ENCODE measurements at places on chromosomes 11 and 22.

- DNase-seq = no peak
Observed at GRCh38 chr22:40620464-40621046, 16.0 kb downstream of the MRTFA start.

DNA sequence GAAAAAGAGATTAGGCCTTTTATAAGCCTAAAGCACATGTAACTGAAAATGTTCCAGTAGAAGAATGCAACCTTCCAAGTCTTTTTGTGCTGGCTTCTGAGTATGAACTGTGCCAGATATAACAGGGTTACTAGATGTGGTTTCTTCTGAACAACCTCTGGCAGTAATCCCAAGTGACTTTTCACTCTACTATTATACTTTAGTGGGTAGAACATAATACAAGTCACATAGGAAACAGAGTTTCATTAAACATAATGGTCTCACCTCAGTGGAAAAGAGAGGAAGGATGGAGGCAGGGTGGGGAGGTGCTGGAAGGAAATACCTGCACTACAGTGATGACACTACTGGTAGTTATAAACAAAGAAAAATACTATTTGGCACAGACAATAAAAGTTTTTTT lies 81.3 kb downstream of the PHF21A start:
- no peak for DNase-seq

DNA sequence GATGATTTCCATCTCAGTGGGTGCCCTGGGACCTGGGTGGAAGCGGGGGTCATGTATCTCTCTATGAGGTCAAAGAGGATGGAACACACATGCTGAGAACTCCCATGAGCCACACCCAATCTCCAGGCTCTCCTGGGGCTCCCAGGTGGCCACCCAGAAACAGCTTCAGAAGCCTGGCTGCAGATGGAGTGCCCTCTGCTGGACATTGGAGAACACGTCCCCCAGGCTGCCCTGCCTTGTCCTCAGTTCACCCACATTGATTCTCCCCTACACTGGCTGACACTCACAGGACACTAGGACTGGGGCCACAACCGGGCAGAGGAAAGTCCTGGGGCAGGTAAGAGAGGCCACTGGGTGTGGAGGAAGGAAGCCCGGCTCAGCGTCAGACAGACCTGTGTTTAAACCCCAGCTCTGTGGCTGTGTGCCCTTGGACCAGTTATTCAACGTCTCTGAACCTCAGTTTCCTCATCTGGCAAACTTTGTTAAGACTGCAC lies 4.5 kb upstream of the NOL12 start:
- peak; percentile 66 for DNase-seq

GRCh38 chr11:528166-528814 lies 7.1 kb downstream of the HRAS start:
- no peak for DNase-seq

DNA sequence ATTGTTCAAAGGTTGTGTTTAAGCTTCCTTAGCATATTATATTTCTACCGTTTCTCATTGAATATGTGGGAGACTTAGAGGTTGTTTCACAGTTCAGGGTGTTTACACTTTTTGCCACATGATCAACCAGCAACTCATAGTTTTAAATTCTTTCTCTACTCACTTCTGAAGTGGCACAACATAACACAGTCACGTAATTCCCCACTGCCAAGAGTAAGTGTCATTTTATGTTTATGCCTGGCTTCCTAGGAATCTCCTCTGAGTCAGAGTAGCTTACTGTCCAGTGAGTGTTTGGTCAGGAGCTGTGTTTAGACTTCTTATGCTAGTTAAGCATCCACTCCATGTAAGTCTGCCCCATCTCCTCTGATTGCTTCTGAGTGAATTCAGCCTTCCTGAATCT lies 520.8 kb upstream of the KIRREL3 start:
- no peak for DNase-seq

DNA sequence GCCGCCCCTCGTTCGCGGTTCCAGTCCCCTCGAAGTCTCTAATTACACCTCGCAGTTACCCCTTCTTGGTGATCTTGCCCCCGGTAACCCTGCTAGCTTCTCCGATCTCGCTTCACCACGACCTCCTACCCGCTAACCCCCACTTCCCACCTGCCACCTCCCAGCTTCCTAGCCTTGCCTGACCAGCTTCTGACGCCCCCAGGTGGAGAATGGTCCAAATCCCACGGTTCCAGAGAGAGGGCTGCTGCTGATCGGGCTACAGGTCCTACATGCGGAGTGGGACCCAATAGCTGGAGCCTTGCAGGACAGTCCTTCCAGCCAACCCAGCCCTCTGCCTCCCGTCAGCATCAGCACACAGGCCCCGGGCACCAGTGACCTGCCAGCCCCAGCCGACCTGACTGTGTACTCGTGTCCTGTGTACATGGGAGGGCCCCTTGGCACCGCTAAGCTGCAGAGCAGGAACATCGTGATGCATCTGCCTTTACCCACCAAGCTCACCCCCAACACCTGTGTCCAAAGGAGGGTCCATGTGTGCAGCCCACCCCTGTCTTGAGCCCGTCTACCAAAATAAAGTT lies 31.9 kb downstream of the RRP8 start:
- DNase-seq = no peak

DNA sequence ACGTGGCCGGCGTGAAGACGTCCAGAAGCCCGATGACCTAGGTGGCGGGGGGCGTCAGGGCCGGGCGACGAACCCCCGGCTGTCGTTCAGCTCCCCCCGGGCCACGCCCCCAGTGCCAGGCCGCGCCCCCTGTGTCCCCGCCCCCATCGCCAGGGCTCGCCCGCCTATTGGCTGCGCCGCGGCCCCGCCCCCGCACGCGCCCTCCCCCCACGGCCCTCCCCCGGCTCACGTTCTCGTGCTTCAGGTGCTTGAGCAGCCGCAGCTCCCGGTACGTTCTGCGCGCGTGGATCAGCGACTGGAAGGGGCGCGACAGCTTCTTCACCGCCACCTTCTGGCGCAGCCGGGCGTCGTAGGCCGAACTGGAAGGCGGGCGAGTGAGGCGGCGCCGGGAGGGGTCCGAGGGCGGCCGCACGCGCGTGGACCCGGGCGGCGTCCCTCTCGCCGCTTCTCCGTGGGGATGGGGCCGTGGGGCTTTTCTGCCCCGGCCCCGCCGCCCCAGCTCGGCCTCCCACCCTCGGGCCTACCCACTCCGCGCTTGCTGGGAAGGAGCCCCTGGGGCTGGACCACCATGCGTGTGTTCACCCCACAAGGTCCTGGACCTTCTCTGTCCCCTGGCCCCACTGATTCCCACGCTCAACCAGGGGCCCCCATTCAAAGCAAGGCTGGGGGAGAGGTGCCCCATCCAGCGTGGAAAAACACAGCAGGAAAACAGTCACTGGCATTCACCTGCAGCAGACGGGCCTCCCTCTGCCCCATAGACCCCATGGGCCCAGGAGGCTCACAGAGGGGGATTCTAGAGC lies 2.4 kb downstream of the MAPK11 start:
- no peak for DNase-seq

- no peak for DNase-seq
Observed at GRCh38 chr11:72851726-72852125, 37.5 kb downstream of the ATG16L2 start.

- no peak for DNase-seq
Observed at GRCh38 chr11:71164621-71165020, 87.8 kb downstream of the SHANK2 start.

DNA sequence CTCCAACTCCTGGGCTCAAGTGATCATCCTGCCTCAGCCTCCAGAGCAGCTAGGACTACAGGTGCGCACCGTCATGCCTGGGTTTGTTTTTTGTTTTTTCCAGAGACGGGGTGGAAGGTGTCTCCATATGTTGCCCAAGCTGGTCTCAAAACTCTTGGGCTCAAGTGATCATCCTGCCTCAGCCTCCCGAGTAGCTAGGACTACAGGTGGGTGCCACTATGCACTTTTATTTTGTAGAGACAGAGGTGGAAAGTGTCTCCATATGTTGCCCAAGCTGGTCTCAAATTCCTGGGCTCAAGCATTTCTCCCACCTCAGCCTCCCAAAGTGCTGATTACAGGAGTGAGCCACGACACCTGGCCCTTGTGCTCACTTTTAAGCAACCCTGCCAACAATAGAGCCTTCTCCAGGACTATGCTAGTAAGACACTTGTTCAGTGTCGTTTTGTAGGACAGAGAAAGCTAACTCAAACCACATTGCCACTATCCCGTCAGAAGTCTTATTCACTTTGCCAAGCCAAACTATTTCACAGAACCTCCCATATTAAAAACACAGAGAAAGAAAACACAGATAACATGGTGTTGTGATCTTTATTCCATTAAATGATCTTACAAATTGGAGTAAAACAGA lies 9.4 kb upstream of the PLAAT3 start:
- no peak for DNase-seq

GRCh38 chr11:15610881-15611280 lies 496.2 kb downstream of the INSC start:
- no peak for DNase-seq

DNA sequence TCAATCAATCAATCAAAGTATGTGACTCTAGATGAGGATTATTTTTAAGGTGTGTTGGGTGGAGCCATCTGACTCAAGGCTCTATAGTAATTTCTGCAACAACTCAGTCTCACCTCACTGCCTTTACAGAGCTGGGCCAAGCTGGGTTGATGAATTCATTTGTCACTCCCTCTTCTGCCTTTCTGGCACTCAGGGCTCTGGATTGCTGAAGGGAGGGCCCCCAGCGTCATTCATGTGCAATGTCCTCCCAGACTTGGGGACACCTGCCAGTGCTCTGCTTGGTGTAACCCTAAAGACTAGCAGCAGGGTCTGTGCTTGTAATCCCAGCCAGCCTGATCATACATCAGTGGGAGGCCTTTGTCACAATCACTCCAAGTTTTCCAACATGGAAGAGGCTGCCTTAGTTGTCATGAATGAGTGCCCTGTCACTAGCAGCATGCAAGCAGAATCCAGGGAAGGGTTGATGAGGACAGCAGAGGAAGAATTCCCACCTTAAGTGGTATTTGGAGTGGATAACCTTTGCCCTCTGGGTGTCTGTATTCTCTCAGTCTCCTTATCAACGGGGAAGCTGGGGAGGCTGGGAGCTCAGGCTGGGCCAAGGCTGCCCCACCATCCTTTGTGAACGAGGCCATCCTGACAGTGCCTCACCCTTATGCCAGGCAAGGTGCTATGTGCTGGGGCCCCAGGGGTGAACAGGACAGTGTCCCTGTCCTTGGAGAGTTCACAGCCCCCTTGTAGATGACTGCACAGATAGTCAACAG lies 2.0 kb upstream of the TP53I11 start:
- no peak for DNase-seq

GRCh38 chr11:26321516-26321915 lies 10.4 kb upstream of the ANO3 start:
- no peak for DNase-seq

DNA sequence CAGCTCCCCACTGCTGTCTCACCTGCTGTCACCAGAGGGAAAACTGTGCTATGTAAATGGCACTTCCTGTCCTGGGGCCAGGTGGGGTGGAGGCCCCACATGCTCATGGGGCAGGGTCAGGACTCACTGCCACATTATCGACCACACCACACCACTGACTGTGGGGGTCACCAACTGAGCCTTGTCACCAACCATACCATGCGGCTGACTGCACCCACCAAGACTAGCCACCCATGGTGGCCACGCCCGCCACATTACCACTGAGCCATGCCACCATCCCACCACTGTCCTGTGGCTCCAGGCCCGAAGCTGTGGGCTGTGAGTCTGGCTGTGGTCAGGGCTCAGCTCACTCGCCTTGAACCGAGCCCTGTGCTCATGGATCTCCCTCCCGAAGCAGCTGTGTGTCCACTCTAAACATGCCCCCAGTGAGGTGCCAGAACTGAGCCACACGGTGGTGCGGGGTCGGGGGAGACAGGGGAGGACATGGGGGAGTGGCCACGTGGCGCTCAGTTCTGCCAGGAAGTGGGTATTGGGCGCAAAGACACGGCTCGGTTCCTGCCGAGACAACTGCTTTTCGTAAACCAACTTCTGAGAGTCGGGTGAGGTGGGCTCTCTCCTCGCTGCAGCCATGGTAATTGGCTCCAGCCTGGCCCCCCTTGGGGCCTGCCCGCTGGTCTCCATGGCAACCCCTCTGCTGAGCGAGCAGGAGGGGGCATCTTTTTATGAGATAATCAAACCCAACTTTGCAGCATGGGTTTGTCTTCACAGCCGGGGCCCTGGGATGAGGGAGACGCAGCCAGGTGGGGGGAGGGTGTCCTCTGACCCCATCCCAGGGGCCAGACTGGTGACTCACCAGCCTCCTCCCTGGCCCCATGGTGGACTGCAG lies 23.2 kb downstream of the RTN4R start:
- DNase-seq = no peak

GRCh38 chr22:41966225-41966606 lies 3.0 kb upstream of the SEPTIN3 start:
- no peak for DNase-seq

DNA sequence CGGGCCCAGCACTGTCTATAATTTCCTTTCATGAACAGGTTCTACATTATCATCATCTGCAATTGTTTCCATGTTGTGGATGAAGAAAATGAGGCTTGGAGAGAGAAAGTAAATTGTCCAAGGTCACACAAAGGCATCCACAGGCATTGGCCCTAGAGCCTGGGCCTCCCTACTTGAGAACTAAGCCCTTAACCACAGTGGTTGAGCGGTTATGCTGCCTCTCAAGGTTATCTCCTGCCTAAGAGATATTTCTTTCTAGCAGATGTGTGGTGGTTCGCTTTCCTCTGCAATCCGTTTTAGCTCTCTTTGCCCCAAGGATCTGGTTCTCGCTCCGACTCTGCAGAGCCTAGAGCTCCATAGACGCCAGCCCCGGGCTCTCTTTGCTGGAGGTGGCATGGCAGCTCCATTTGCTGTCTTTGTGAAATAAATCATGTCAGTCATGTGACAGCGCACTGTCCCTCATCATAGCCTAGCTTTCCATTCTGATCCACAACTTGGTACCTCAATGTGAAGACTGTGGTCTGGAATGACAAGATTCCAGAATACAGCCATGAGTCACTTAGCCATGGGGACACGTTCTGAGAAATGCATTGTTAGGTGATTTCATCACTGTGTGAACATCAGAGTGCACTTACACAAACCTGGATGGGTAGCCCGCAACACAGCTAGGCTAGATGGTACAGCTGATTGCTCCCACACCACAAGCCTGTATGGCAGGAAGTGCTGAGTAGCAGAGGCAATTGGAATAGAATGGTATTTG lies 27.2 kb downstream of the RPS6KA4 start:
- no peak for DNase-seq

- no peak for DNase-seq
Observed at GRCh38 chr11:7019500-7020182, 505 bp downstream of the ZNF214 start.

GRCh38 chr11:107011977-107012376 lies 6.3 kb downstream of the GUCY1A2 start:
- DNase-seq = no peak

- no peak for DNase-seq
Observed at GRCh38 chr11:113655771-113656170, 50.3 kb downstream of the TMPRSS5 start.

- no peak for DNase-seq
Observed at GRCh38 chr22:29217827-29218757, 12.4 kb downstream of the EMID1 start.
